ENCODE measurements at places on chromosomes 5 and 9.

DNA sequence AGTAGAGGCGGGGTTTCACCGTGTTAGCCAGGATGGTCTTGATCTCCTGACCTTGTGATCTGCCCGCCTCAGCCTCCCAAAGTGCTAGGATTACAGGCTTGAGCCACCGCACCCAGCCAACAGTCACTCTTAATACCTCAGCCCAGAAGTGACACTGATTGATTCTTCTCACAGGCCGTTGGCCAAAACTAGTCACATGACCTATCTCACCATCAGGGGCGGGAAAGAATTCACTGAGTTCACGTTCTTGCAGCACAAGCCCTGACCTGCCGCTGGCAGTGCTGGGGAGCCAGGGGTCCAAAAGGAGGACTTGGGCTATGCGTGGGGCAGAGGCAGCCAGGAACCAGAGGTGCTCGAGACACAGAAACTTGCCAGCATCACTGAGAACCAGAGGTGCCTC lies 55.0 kb upstream of the CPLX2 start:
- DNase-seq = no peak

- DNase-seq = no peak
Observed at GRCh38 chr5:140548791-140549190, 1.3 kb downstream of the EIF4EBP3 start.

- peak; percentile 64 for DNase-seq
Observed at GRCh38 chr5:18393565-18394442, 759.5 kb downstream of the TAF11L14 start.

GRCh38 chr5:1016476-1016875 lies 7.9 kb downstream of the NKD2 start:
- no peak for DNase-seq

- DNase-seq = no peak
Observed at GRCh38 chr9:114316605-114317230, 6.2 kb upstream of the ORM1 start.

- no peak for DNase-seq
Observed at GRCh38 chr9:133105461-133105770, 15.6 kb downstream of the RALGDS start.

- DNase-seq = peak; percentile 90
Observed at GRCh38 chr5:31993165-31993961, 180.8 kb downstream of the GOLPH3 start.

DNA sequence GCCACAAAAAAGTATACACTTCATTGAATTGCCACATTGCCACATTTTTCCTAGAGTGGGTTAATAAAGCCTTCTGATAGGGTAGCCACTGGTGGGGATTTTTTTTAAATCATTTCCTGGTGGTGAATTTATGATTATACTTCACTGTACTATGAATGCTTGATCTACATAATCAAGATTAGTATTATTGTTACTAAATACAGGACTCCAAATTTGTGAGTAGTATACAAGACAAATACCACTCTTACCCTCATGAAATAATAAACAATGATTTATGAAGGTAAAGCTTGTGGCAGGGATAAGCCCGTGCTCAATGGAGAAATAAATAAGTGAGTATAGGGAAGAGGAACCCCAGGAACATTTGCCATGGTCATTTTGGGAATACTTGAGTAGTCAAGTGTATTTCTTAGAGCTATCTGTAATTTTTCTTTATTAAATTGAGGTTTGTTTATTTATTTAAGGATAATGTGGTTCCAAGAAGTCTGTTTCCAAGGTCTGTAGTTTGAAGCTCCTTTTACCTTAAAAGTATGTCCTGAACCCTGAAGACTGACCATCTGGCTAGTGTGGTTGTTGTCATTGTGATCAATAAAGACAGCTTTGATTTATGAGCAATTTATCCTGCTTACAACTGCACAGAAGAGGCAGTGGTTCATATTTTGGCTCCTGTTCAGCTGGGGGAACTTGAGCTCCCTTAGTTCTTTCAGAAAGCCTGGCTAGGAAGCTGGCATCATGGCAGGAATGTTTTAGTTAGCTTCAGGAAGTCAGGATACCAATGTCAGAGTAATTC lies 118.6 kb downstream of the ZSWIM6 start:
- peak; percentile 32 for DNase-seq

GRCh38 chr9:15253197-15253596 lies 53.8 kb downstream of the TTC39B start:
- DNase-seq = peak; percentile 29

DNA sequence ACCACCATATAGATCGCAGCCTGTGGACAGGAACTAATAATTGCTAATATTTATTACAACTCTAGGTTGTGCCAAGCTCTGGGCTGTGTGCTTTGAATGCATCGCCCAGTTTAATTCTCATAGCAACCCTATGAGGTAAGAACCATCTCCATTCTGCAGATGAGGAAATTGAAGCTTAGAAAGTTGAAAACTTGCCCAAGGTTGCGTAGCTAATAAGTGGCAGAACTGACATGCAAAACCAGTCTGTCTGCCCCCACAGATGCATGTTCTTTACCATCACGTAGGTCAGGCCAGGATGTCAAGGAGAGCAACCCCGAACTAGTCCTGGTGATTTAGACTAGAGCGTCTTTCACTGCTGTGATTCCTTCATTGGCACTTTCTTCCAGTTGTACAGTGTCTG lies 15.6 kb downstream of the WWC1 start:
- no peak for DNase-seq

DNA sequence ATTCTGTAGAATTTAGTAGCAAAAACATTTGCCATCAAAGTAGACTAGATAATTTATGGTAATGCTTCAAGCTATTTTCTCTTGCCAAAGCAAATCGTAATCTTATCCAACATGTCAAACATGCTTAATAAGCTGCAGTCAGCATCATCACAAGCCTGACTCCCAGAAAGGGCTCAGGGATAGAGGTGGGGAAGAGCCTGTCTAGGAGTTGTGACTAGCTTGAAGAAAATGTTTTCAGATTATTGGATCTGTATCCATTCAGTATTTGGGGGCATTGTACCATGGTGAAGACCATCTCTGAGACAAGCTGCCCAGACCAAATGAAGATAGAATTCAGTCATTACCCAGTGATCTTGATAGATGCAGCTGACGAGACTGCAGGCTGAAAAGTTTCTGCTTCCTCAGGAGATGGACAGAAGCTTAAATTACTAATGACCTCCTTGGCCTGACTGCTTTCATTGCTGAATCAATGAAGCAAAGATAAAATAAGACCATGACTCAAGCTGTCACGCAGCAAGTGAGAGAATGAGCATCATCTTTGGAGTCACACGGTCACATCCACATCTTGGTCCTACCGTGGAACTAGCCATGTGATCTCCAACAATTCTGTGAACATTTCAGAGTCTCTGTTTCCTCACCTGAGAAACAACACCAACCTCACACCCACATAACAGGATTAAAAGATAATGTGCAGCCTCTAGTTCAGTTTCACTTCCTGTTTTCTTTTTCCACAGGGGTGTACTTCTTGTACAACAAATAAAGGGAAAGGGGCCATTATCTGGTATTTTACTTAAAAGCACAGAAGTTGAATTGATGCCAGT lies 9.4 kb downstream of the ERAP2 start:
- no peak for DNase-seq

- no peak for DNase-seq
Observed at GRCh38 chr9:124710766-124711165, 60.3 kb downstream of the NR6A1 start.

- peak; percentile 35 for DNase-seq
Observed at GRCh38 chr5:54645882-54646355, 128.4 kb downstream of the SNX18 start.

GRCh38 chr9:131891598-131891997 lies 151.7 kb upstream of the RAPGEF1 start:
- DNase-seq = no peak

DNA sequence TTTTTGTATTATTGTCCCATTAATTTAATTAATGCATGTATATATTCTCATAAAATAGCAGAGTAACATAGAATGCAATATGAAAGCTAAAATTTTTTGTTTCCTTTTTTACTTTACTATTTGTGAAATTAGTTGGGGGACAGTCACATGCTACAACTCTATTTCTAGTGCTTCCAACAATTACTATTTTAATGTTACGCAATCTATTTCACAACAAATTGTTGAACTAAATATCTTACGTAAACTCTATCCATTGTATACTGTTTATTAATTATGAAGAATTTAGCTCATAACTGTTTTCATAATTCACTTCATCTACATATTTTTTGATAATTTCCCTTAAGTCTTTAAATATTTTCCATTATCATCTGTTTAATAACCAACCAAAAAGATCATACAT lies 1685.4 kb upstream of the CDH6 start:
- no peak for DNase-seq

- no peak for DNase-seq
Observed at GRCh38 chr9:121268598-121268850, 562 bp downstream of the GSN start.

GRCh38 chr5:171578829-171579491 lies 159.5 kb downstream of the FGF18 start:
- no peak for DNase-seq

GRCh38 chr5:56545016-56545415 lies 270.3 kb upstream of the MAP3K1 start:
- DNase-seq = no peak

DNA sequence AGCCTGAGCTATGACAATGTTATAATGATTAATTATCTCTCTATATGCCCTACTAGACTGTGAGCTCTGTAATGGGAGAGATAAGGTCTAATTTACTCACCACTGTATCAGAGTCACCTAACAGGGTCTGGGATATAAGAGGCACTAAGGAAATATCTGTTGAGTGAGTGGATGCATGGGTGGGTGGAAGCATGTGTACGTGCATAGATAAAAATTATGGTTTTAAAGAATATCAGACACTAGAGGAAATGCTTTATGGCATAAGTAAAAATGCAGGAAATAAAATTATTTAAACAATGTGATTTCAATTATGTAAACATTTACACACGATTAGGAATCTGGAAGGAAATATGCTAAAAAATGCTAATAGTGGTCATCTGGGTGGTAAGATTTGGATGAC lies 137.8 kb downstream of the SPOCK1 start:
- DNase-seq = peak; percentile 63

GRCh38 chr5:111792471-111793058 lies 35.6 kb upstream of the NREP start:
- peak; percentile 23 for DNase-seq

DNA sequence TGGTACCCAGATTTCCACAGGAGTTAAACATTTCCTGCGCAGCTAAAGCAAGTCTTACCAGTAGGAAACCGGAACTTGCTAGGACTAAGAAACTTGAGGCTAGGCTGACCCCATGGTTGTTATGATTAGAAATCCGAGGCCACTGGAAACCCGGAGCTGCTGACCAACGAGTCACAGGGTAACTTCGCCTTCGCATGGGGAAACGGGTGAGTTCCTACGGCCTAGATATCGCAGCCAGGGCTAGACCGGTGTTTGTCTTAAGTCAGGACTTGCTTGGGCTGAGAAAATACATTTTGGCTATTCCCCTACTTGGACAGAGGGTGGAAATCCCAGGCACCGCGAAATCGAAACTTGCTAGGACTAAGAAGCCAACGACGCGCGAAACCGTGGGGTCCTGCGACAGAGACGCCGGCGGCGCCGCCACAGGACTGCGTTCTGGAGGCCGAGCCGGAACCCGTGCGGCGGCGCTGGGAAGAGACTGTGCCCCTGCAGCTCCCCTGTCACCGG lies 1.6 kb upstream of the ANXA2R start:
- DNase-seq = no peak

- DNase-seq = no peak
Observed at GRCh38 chr9:134982311-134982710, 64.6 kb upstream of the FCN1 start.

DNA sequence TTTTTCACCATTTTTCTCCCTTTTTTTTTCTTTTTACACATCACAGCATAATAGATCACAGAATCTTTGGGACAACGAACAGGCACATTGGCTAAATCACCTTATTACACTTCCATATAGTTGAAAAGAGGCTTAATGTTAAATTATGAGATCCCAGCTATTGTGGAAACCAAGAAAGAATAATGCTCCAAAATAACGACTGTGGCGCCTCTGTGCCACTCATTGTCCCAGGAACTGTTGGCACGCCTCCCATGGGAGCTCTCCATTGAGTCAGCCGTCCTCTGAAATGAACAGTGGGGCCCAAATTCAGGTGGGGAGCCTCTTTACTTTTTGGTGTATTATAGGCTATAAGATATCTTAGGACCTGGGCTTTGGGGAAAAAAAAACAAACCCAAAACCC lies 82.2 kb upstream of the NFIB start:
- DNase-seq = no peak

GRCh38 chr5:147472664-147473475 lies 37.0 kb downstream of the DPYSL3 start:
- DNase-seq = no peak

- peak; percentile 43 for DNase-seq
Observed at GRCh38 chr5:62143268-62144229, 162.5 kb upstream of the KIF2A start.

GRCh38 chr9:112559629-112560413 lies 73.2 kb downstream of the KIAA1958 start:
- no peak for DNase-seq

GRCh38 chr5:125750147-125750860 lies 672.9 kb upstream of the GRAMD2B start:
- no peak for DNase-seq

- no peak for DNase-seq
Observed at GRCh38 chr9:131233995-131234394, 42.3 kb downstream of the FAM78A start.

- peak; percentile 51 for DNase-seq
Observed at GRCh38 chr9:111937781-111938426, 41.3 kb downstream of the UGCG start.

DNA sequence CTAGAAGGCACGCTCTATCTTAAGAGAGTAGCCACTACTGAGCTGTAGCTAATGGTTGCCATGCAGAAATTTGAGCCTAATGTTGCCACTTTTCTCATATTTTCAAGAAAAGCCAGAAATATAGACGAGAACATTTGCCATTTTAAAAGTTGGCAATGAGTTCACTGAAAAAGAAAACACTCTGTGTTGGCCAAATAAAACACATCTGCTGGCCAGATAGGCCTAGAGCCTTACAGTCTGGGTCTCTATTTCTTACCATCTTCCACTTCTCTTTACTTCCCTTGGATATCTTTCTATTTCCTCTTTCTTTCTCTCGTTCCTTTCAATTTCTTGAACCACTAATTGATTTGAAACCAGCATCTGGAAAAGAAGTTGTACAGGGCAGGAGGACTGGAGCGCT lies 36.6 kb upstream of the VCAN start:
- peak; percentile 28 for DNase-seq

DNA sequence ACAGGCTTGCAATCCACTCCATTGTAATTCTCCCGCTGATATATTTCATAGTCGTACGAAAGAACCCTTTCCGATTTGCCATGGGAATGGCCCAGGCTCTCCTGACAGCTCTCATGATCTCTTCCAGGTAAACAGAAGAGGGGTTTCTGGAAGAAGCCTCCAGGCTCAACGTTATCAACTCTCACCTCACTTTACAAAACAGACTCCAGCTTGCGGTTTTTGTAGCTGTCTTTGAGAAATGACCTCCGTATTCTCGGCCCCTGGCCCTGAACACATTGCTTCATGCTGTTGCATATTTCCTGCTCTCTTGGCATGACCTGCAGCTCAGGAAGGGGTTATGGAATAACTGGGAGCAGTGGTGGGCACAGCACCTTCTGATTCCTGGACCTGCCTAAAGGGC lies 85.7 kb downstream of the SLC1A1 start:
- no peak for DNase-seq

GRCh38 chr5:130189961-130190360 lies 285.7 kb downstream of the CHSY3 start:
- no peak for DNase-seq

All from GM03348 (cell line).